CMK (cell line): ENCODE measurements at places on chromosomes 2 and 18.

GRCh38 chr2:182977463-182977862, 60.8 kb downstream of the NCKAP1 start:
- DNase-seq: no peak

DNA sequence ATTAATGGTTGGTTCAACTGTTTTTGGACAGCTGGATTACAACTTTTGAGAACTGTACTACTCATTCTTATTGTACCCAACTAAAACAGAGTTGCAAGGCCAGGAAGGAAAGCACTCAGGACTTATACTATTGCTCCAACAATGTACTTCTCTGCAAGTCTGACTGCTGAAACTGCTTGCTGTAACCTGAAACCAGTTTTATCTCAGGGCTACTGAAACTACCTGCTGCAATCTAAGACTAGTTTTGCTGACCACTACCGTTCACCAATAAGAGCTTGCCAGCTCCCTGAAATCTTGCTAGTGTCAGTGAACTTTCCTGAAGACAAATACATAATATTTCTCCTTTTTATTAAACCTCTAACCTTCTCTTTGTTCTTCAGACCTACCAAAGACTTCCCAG, 157.3 kb downstream of the CDCA7 start:
- no peak for DNase-seq

GRCh38 chr2:144999071-144999875, 479.4 kb upstream of the ZEB2 start:
- DNase-seq: no peak

- no peak for DNase-seq
Measured at GRCh38 chr2:184316921-184317320, 281.4 kb upstream of the ZNF804A start.

DNA sequence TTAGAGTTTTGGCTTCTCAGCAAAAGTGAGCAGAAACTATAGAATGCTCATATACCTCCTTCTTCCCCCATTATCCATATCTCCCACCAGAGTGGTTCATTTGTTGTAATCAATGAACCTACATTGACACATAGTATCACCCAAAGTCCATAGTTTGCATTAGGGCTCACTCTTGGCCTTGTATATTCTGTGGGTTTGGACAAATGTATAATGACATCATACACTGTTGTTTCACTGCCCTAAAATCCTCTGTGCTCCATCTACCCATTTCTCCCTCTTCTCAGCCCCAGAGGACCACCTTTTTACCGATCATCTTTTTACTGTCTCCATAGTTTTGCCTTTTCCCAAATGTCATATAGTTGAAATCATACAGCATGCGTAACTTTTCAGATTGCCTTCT, 24.1 kb downstream of the ZFP36L2 start:
- no peak for DNase-seq

GRCh38 chr18:3836483-3837335, 386.7 kb downstream of the TGIF1 start:
- no peak for DNase-seq

- no peak for DNase-seq
Measured at GRCh38 chr2:233803994-233804393, 25.9 kb downstream of the MROH2A start.

DNA sequence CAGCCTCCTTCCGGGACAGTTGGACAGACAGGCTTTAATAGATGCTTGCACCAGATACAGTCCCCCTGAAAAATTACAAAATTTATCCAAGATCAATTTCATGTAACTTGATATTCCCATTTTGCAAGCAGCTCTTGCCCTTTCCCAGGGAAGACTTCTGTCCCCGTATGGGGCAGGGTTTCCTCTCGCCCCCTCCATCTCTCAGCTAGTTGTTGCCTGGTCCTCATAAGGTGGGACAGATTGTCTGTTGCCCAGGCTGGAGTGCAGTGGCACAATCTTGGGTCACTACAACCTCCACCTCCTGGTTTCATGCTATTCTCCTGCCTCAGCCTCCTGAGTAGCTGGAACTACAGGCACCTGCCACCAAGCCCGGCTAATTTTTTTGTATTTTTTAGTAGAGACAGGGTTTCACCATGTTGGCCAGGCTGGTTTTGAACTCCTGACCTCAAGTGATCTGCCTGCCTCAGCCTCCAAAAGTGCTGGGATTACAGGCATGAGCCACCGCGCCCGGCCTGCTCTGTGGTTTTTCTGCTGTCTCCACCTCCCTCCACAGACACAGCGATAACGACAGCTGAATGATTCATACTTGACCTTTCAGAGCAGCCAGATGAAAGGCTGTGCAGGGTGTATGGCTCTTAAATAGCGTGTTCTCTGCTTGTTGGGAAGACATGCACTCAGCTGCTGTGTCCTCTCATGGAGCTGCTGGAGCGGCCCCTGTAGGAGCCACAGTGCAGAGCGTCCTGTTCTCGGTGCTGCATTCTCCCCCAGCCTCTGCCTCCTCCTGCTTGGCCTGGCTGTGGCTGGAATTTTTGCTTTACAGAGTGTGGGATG, 61.4 kb downstream of the TTC39C start:
- DNase-seq: no peak

- DNase-seq: no peak
Measured at GRCh38 chr2:239311132-239312040, 89.4 kb downstream of the HDAC4 start.
